ENCODE measurements at places on chromosomes 6 and 20.

DNA sequence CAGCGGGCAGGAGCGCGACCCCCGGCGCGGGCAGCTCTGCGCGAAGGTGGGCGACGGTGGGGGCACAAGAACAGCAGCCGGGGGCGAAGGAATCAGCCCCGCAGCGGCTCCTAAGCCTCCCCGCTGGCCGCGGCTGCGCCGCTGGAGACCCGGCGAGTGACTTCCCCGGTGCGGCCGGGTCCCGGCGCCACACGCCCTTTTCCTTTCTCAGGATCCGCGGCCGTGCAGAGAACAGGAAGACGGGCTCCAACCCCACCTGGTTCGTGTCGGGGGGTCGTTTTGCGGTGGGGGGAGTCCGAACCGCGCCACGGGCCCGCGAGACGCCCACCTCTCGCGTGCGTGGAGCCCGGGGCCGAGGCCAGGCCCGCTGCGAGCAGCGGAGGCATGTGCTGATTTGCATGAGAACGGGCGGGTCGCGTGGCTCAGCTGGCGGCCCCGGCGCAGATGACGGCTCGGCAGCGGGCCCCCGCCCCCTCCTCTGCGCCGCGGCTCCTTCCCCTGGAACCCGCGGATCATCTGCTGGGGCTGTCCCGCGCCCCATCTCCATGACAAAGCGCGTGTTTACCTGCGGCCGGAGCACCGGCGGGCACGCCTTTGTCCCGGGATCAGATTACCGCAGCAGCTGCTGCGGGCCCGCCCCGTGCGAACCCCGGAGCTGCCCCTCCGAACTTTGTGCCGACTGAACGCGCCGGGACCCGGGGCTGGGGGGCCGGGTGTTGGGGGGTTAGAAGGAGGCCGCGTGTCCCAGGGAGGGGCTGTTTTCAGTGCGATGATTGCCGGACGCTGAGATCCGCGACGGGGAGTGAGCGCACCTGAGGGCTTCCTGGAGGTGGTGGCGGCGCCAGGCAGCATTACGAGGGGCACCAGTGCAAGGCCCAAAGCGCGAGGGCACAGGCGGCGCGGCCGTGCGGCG lies 4.9 kb upstream of the DLL1 start:
- DNase-seq, result peak; percentile 54

DNA sequence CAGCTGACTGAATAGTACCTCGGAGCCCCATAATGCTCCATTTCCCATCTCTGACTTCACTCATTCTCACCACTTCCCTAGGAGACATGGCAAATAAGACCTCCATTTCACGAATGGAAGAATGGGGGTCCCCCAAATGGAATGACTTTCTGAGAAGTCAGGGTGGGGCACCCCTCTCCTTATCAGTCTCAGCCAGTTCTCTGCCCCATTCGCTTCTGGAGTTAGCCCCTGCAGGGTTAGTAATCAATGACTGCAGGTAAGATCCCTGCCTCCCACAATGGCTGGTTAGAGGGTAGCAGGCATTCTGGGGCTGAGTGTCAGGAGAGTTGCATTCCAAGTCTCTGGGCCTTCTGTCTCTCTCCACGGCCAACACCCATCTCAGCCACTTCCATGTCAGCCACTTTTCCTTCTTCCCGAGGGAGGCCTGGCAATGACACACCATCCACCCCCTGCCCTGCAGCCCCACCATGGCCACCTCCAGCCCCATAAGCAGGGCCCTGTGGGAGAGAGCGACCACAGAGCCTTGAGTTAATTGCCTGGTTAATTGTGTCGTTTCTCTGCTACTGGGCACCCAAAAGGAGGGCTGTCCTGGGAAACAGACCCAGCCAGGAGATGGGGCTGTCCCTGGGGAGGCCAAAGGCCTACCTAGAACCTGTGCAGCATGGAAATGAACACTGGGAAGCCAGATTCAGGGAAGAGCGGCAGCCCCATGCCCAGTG lies 13.4 kb downstream of the CCDC167 start:
- DNase-seq, result no peak

- DNase-seq, result no peak
Observed at GRCh38 chr20:41204304-41205265, 67.2 kb downstream of the PLCG1 start.

GRCh38 chr20:58667975-58668374 lies 16.9 kb downstream of the STX16 start:
- no peak for DNase-seq

GRCh38 chr6:109490713-109491112 lies 7.7 kb upstream of the ZBTB24 start:
- DNase-seq, result no peak

All from stimulated activated CD4-positive, alpha-beta T cell treated with anti-CD3 and anti-CD28 coated beads, Interleukin-4, amount 100 ng/mL, for 24 hours (primary cell).